ENCODE measurements at places on chromosomes 1 and 21.

GRCh38 chr1:55317673-55318072 is 102.5 kb upstream of the USP24 start:
- DNase-seq = no peak

- DNase-seq = no peak
Observed at GRCh38 chr1:224591326-224591725, 24.8 kb upstream of the CNIH3 start.

- DNase-seq = no peak
Observed at GRCh38 chr1:183198463-183198862, 12.4 kb downstream of the LAMC2 start.

GRCh38 chr1:109529881-109530456 is 9.7 kb upstream of the GPR61 start:
- DNase-seq = no peak

DNA sequence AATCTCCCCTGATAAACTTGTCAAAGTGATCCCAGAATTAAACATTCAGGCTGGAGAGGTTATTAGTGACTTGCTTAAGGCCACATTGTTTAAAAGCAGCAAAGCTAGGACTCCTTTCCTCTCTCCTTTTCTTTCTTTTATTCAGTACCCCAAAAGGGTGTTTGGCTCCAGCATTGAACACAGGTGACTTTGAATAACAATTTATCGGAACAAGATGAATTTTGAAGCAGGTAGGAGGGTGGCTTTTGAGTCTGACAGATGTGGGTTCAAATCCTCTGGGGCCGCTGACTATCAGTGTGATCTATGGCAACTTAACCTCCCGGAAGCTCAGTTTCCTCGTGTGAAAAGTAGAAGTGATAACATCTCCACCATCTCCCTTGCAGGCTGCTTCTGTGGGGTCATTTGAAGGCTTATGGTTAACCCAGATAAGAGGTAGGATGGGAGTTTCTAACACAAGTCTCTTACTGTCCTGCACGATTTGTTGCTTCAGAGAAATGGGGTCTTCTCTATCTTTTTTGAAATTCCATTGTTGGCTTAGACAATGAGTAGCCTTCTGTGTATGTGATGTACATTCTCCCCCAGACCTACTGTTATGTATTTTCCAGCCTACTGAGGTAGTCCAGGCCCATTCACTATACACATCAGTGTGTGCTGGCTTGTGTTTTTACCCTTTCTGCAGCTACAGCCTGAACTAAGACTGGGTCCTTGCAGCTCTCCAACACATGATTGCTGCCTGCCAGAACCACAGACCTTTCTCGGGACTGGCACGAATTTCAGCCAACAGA is 29.0 kb downstream of the JUN start:
- DNase-seq = no peak

DNA sequence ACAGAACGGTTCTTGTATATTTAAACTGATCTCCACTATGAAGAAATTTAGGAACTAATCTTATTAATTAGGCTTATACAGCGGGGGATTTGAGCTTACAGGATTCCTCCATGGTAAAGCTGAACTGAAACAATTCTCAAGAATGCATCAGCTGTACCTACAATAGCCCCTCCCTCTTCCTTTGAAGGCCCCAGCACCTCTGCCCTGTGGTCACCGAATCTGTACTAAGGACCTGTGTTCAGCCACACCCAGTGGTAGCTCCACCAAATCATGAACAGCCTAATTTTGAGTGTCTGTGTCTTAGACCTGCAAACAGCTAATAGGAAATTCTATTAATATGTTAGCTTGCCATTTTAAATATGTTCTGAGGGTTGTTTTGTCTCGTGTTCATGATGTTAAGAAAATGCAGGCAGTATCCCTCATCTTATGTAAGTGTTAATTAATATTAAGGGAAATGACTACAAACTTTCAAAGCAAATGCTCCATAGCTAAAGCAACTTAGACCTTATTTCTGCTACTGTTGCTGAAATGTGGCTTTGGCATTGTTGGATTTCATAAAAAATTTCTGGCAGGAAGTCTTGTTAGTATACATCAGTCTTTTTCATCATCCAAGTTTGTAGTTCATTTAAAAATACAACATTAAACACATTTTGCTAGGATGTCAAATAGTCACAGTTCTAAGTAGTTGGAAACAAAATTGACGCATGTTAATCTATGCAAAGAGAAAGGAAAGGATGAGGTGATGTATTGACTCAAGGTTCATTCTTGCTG is 147.2 kb downstream of the NR5A2 start:
- no peak for DNase-seq

DNA sequence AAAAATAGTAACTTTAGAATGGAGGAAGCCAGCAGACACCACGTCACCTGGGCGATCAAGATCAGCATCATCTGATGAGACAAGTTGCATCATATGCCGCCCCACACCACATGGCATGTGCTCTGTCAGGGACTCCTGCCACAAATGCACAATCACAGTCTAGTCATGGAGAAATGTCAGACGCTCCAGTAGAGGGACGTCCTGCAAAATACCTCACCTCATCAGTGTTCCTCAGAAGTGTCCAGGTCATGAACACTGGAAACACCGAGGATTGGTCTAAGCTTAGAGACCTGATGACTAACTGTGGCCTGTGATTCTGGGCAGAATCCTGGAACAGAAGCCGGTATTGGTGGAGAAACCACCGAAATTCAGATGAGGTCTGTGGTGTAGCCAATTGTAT is 14.3 kb downstream of the ADARB1 start:
- no peak for DNase-seq

DNA sequence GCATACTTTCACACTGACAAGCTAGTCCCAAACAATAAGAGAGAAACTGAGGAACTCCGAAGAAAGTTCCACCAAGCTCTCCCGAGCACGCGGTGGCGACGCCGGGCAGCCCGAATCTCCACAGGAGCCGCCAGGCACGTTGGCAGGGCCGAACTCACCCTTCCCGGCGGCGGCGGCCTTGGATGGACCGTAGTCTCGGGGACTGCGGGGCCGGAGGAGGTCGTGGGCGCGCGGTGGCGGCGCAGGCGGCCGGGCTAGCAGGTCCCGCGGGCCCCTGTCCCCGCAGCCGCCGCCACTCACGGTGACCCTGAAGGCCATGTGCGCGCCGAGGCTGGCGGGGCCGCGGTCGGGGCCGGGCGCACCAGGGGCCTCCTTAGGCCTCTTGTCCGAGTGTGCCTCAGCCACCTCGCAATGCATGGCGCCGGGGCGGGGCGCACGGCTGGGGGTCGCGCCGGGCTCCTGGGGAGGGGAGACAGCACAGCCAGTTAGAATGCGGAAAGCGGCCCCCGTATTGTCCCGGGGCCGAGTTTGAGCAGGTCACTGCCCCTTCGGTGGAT is 1.2 kb downstream of the GLIS1 start:
- DNase-seq = no peak

DNA sequence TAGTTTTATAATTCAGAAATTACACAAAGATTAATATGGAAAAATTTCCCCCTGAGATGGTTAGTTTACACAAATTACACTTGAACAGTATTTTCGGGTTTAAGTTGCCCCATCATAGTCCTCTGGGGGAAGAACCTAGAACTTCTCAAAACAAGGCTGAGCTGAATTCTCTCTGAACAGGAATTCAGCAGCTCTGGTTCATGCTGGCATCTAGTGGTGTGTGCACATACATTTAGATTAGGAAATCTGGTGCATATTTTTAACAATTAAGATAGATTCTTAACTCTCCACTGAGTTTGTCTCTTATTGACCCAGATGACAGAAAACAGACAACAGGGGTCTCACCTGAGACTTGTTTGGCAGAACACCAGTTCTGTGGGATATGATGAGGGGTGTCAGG is 410.7 kb downstream of the DSCAM start:
- no peak for DNase-seq

- no peak for DNase-seq
Observed at GRCh38 chr1:38677311-38677710, 182.3 kb downstream of the RRAGC start.

DNA sequence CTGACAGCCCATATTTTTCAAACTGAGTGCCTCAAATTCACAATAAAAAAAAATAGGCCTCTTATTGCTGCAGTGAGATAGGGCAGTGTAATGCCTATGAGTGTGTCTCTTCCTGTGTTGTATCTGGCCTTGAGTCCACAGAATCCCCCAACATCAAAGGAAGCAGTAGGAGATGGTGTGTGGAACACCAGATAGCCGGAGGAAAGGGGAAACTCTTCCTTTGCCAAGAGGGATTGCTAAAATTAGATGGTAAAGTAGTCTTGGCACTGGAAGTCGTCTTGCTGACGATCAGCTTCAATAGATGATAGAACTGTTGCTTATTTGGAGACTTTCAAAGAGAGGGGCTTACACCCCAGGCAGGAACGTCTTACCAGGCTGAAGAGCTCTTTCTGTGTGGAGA is 51.8 kb downstream of the RUNX1 start:
- no peak for DNase-seq

- no peak for DNase-seq
Observed at GRCh38 chr1:17056551-17056950, 2.7 kb upstream of the SDHB start.

DNA sequence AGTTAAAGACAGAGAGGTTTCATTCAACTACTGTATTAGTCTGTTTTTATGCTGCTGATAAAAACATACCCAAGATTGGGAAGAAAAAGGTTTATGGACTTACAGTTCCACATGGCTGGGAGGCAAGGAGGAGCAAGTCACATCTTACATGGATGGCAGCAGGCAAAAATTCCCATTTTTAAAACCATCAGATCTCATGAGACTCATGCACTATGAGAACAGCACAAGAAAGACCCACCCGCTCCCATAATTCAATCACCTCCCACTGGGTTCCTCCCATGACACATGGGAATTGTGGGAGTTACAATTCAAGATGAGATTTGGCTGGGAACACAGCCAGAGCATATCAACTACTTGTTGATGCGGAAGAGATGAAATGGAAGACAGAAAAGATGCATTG is 9.2 kb downstream of the GPR161 start:
- no peak for DNase-seq

GRCh38 chr1:21319447-21320407 is 29.5 kb upstream of the ECE1 start:
- DNase-seq = no peak

DNA sequence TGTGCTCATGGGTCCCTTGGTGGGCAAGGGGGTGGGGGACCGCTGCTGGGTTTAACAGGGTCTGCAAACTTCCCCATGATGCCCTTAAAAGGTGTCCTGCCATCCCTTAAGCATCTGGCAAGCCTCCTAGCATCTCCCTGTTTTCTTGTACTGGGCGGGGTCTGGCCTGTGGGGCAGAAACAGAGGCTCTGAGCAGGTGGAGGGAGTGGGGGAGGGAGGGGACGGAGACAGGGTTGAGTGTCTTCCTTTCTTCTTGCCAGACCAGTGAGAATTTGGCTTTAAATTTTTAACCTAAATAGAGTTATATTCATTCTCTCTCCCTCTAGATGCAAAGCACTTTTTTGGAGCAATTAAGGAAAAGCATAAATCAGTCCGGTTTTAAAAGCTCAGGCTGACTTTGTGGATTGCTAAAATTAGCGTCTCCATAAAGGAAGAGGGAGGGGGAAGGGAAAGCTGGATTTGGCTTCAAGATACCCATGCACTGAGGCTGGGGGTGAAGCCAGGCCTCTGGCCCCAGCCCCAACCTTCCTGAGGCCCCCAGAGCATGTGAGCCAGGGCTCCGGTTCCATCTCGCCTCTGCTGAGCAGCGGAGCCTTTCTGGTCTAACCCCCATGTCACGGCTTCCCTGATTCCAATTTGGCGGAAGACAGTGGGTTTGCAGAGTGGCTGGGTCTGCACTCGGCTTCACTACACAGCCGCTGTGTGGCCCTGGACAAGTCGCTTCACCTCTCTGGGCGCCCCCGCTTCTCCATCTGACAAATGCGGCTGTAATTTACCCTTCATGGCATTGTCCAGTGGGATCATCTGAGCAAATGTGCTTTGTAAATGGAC is 25.3 kb downstream of the IGSF21 start:
- no peak for DNase-seq

DNA sequence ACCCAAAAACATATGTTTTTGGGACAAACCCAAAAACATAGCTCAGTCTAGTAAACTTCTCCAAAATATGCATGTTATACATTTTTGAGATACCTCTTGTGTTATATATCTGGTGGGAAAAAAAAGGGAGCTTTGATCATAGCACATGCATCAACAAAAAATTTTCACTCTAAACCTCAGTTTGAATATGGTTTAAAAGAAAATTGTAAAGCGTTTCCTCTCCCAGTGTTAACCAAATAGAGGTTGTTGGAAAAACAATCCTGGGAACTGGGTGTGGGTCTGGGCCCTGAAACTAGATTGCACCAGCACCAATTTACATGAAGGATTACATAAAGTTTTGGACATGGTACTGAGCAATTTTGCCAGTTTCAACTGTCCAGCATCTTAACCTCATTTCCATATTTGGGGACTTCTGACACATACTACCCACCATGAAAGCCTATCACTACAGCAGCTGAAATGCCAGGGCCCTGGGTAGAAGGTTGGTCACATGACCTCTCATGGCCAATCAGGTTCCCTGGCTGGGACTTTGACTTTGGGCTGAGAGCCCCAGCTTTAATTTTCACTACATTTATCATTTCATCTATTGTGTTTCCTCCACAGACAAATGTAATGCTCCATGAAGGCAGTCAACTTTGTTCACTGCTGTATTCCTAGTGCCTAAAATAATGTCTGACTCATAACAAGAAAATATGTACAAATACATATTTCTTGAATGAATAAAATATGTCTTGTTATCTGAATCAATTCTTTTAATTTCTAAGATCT is 150.7 kb downstream of the SETD4 start:
- no peak for DNase-seq

DNA sequence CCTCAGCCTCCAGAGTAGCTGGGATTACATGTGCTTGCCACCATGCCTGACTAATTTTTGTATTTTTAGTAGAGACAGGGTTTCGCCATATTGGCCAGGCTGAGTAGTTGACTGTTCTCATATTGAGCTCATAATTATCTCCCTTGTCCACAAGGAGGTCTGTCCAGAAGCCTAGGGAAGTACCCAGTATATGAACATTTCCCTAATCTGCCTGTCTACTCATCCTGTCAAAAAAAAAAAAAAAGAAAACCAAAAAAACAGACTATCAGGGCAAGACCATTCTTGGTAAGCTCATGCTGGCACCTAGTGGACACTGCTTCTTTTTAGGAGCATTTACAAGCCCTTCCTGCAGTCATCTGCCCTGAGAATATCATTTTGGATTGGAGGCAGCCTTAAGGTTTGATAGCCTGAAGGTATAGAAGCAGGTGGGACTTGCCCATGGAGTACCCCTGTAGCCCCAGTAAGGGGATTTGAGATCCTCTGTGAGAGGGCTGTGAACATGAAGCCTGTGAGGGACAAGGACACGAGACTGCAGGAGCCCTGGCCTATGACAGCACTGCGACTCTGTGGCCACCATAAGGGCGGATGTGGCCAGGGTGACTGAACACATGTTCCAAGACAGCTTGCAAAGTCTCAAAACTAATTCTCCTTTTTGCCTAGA is 10.8 kb upstream of the DUSP12 start:
- DNase-seq = peak; percentile 78

- DNase-seq = no peak
Observed at GRCh38 chr1:226786550-226786949, 47.5 kb upstream of the ITPKB start.

- no peak for DNase-seq
Observed at GRCh38 chr1:51623450-51623849, 6.6 kb downstream of the OSBPL9 start.

DNA sequence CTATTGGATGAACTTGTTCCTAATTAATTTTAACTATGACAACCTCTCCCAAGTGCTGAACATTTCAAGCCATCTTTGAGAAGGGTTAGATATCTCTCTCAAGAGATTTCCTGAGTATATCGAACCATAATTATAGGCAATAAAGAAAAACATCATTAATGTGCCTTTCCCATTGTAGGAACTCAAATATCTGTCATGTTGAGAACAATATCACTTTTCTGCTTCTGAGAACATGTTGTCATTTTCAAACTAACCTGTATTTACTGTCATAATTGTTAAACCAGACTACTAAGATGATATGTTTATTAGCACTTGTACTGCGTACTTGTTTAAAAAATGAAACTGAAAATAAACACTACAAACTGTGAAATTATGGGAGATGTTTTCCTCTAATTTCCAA is 4.3 kb downstream of the EPS15 start:
- no peak for DNase-seq

Measured in pons (tissue), 1 donor.